ENCODE measurements at places on chromosomes 3 and 15. TPM values are rescaled to one million over a fixed set of nuclear protein-coding genes. Genes with fewer than 3 reads are reported as not detected.

The CCR5 gene
- total RNA-seq = not detected

The MESP2 gene
- 0.42 TPM for total RNA-seq

The MAGEL2 gene
- total RNA-seq = not detected

The ANKUB1 gene
- 1.7 TPM for total RNA-seq

The XCR1 gene
- total RNA-seq = not detected

The PRTG gene
- not detected for total RNA-seq

The SPATA12 gene
- not detected for total RNA-seq

The IL17RB gene
- total RNA-seq = 0.07 TPM

The RASGRF1 gene
- not detected for total RNA-seq

The KLHL40 gene
- total RNA-seq = not detected

The FETUB gene
- total RNA-seq = 2.8 TPM

The CHRD gene
- total RNA-seq = not detected

The SLC7A14 gene
- total RNA-seq = not detected

The MORC1 gene
- total RNA-seq = not detected

The HCLS1 gene
- total RNA-seq = 1.6 TPM

The RBPMS2 gene
- total RNA-seq = not detected

The DNAJA4 gene
- total RNA-seq = 6.1 TPM

The HESX1 gene
- not detected for total RNA-seq

The ATP13A5 gene
- total RNA-seq = 0.49 TPM

The UBR1 gene
- 15.2 TPM for total RNA-seq

The ZNF774 gene
- total RNA-seq = 1.5 TPM

The NAALADL2 gene
- 0.23 TPM for total RNA-seq

The TUSC7 gene
- not detected for total RNA-seq

The UTS2B gene
- total RNA-seq = not detected

The C3orf80 gene
- total RNA-seq = not detected

The SOX2 gene
- 24.8 TPM for total RNA-seq

The TJP1 gene
- 46.3 TPM for total RNA-seq

The ITIH4 gene
- total RNA-seq = not detected

The WDR49 gene
- total RNA-seq = not detected

The DUOXA2 gene
- total RNA-seq = not detected

The PCCB gene
- 49.6 TPM for total RNA-seq

Measured in airway epithelial cell (primary cell).